Mesenchymal stem cell (in vitro differentiated cells and primary cell): ENCODE measurements at places on chromosomes 1 and 21.

- no peak for DNase-seq
These were observed 61.4 kb downstream of the MAGI3 start for GRCh38 chr1:113451710-113452109.

DNA sequence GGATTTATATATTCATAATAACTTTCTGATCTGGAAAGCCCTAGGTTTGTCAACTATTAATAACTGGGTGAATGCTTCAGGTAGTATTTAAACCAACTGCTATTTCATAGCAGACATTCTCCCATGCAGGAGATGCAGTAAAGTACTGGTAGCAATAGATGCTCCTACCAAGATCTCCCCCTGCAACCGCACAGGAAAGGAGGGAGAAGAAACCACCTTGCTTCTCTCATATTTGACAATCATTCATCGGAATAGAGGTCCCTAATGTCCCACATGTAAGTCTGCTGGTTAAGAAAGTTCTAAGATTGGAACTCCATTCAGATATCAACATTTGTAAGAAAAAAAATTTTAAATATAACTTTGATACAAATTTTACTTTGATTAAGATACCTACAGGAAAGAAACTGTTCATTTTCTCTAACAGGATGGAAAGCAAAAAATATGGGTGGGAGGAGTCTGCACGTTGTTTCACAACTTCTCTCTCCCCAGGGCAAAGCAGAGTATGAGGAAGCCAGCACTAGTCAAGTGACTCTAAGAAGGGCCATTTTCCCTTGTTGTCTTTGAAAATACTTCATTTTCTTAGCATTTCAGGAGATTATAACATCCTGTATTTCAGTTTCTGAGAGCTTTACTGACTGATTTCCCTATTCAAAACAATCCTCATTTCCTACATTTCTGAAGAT, at the start of gene PYHIN1:
TSS of gene PYHIN1 (plus strand) at position 498 of the 683 bp plus-strand sequence. CDS start 5,359 bp downstream, outside the sequence.
- no peak for DNase-seq

DNA sequence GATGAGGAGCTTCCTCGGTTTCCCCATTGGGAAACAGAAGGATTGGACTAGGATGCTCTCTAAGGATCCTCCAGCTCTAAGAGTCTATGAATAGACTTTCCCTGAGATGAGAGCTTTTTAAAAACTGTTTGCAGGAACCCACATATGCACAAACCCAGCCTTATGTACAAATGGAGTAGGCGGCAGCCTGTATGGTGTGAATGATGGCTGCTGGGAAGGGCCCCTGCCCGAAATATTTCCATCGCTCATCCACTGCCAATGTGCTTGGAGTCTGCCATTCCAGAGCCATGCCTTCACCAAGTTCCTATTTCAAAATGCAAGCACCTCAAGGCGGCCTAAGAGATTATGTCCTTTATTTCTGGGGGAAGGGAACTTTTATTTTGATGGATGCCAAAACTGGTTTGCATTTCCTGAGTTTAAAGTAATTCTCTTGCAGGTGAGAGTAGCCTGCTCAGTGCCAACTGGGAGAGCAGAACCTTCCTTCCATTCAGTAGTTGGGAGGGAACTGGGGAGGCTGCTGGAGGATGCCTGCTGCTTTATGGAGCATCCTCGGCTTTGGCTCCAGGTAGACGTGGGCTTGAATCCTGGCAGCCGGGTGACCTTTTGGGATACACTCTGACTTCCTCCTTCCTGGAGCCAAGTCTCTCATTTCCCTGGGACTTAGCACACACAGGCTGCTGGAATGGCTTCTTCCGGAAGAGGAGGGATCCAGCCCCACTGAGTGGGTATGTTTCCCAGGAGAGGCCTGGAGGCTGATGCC, 165.9 kb downstream of the ACTL8 start:
- no peak for DNase-seq

DNA sequence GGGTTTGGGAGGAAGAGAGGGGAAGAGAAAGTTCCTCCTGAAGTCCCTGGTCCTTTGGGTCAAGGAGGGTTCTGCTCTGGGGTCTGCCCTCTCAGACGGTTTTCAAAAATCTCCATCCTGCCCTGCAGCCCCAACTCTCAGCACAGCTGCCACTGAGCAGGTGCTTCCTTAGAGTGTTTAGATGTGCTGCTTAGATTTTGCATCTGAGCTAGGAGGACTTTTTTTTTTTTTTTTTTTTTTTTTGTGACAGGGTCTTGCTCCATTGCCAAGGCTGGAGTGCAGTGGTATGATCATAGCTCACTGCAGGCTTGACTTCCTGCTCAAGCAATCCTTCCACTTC, 324.9 kb upstream of the POU3F1 start:
- DNase-seq = no peak

DNA sequence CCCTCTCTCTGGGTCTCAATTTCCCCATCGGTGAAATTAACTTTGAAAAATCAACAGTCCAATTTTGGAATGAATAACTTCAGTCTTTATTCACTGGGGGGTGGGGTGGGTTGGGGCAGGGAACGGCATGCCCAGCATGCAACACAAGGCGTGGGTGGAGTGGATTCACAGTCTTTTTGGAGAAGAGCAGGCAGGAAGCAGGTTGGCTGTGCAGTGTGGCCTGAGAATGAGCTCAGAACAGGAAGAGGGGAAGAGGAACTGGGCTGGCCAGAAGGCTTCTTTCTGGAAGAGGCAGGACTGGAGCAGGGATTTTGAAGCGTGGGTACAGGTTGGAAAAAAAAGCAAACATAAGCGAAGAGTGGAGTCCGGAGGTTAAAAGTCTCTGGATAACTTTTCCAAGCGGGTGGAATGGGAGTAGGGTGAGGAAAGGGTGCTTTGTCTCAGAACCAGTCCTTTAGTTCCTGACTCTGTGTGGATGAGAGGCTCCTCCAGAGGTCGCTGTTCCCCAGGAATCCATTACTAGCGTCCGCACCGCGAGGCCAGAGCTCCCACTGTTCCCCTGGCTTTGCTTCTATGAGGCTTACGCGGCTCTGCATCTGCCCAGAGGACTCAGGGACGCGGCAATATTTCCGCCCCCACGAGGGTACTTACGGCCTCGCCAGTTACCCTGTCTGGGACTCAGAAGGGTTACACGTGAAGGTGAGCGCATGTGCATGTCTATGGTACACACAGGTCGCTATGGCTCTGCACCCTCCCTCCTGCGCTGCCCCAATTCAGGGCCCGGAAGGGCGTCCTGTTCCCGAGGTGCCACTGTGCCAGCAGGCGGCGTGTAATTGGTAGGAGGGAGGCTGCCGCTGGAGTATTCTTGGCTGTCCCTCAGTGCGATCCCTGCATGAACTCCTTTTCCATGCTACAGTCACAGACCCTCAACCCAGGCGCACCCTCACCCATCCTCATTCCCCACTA, 5.5 kb upstream of the FOXD2 start:
- DNase-seq = peak; percentile 67
